Stimulated activated CD8-positive, alpha-beta memory T cell treated with anti-CD3 and anti-CD28 coated beads, Interleukin-2, amount 100 ng/mL, for 1 hour (primary cell): ENCODE measurements at places on chromosomes 7 and 10.

DNA sequence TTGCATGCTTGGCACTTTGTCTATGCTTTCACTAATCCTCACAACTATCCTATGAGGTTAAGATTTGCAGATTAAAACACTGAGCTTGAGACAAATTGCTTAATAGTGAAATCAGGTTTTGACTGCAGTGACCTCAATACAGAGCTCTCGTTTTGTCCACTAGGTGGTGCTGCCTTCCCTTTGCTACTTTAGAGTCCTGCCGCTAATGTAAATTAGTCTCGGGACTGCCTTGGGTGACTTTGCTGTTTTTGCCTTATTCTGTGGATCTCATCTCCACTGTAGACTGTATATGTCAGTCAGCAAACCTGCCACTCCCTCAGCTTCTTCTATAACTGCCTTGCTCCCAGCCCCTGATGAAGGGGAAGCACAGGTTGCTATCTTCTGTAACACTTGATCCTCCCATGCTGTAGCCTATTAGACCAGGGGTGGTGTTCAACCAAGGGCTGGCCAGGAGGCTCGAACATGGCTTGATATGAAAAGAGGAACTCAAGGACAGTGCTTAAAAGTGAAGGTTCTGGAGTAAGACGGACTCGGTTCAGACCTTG is 26.0 kb downstream of the ASB4 start:
- DNase-seq: peak; percentile 21

DNA sequence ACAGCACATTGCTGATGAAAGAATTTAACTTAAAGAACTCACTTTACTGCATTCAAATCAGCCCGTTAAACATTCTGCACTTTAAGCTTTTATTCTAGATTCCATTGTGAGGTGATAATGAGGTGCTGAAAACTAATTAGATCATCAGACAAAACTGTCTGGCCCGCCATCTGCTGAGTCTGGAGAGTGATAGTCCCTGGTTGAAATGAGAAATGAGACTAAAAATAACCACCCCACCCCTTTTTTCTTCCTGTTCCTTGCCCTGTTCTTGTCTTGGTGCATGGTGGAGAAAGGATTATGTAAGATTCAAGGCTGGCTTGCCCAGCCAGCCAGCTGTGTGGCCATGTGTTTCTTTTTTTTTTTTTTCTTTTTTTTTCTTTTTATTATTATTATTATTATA is 277.0 kb upstream of the COBL start:
- DNase-seq: no peak

- DNase-seq: no peak
Measured at GRCh38 chr7:2646680-2647571, 15.1 kb downstream of the TTYH3 start.

- no peak for DNase-seq
Measured at GRCh38 chr10:33272635-33273034, 61.8 kb downstream of the NRP1 start.

DNA sequence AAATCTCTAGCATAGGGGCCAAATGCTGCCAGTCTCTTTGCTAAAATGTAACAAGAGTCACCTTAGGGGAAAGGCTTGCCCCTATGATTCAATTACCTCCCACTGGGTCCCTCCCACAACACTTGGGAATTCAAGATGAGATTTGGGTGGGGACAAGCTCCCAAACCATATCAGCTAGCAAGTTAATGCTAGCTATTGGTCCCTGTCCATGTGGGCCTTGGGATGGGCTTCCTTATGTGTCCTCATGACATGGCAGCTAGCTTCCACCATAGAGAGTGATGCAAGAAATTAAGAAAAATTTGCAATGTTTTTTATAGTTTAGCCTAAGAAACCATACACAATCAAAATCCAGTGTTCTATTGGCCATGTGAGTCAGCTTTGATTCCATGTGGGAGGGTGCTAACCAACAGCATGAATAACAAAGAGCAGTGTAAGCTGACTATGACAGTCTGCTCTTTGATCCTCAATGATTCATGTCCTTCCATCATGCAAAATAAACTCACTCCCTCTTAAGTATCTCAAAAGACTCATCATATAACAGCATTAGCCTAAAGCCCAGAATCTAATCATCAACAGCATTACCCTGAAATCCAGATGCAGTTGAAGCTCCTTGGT is 21.7 kb upstream of the ZNF365 start:
- no peak for DNase-seq

- DNase-seq: no peak
Measured at GRCh38 chr7:116500078-116500853, 728 bp downstream of the CAV2 start.

GRCh38 chr10:113449006-113449695 is 103.7 kb upstream of the HABP2 start:
- no peak for DNase-seq

DNA sequence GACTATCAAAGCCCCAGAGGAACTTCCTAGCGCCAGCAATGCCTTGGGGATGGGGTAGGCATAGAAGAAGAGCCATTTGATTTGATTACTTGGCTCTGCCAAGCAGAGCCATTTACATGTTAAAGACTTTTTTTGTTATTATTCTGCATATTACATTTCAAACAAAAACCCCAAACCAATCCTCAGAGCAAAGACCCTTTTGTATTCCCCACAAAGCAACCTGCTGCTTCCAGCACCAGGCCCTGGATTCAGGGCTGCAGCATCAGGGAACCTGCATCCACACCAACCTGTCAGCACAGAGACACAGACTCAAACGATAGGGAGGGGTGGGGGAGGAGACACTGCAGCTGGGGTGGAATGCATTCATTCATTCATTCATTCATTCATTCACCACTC is 73.2 kb downstream of the GRID1 start:
- no peak for DNase-seq

GRCh38 chr10:48760983-48761382 is 76.3 kb downstream of the WDFY4 start:
- no peak for DNase-seq

GRCh38 chr7:83162402-83163256 is at the start of gene PCLO:
Gene PCLO, minus strand, starts transcription at chr7:83162884. Its CDS starts 292 bp downstream, at chr7:83162592.
- DNase-seq: no peak

GRCh38 chr7:143015926-143016490 is 10.9 kb downstream of the OR9A2 start:
- DNase-seq: no peak

DNA sequence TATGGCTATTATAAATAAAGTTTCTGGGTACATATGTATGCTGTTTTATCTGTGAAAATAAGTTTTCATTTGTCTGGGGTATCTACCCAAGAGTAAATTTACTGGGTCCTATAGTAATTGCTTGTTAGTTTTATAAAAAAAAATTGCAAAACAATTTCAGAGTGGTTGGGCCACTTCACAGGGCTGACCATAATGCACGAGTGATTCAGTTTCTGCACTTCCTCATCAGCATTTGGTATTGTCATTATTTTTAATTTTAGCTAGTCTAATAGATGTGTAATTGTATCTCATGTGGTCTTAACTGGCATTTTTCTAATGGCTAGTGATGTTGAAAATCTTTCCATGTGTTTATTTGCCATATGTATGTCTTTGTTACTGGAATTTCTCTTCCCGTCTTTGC is 452.4 kb upstream of the AKR1E2 start:
- DNase-seq: no peak

DNA sequence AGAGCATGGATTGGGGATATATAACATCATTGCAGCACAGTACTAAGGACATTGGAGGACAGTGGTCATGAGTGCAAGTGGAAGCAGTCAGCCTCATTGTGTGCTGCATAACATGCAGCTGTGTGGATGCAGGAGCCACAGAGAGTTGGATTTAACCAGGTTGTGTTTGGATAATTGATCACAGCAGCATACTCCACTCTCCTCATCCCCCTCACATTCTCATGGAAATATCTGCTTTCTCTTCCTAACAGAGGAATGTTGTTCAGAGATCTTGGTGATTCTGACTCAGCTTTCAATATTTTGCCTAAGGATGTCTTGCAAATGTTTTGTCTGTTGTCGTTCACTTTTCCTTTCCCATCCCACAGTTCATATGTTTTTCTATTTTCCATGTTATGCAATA is 31.8 kb upstream of the LSM8 start:
- no peak for DNase-seq
